Stimulated activated CD8-positive, alpha-beta memory T cell treated with anti-CD3 and anti-CD28 coated beads, Interleukin-7, amount 100 ng/mL, for 1 hour (primary cell): ENCODE measurements at places on chromosomes 2 and 18.

DNA sequence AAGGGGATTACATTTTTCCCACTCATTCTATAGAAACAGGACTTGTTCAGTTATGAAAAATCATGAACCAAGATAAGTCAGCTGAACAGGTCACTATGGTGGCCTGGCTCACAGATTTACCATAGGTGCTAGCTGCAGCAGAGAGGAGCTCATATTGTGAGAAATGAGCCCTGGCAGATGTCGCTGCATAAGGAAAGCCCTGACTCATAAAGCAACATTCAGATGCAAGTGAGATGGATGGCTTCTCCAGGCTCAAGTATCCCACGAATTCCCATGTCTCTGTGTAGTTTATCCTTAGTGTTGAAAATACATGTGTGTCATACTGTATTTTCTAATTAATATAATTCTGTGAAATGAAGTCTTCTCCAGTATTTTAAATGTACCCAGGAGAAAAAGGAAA, 115.0 kb upstream of the LHCGR start:
- DNase-seq: no peak

GRCh38 chr2:59073286-59073685, 832.2 kb upstream of the FANCL start:
- DNase-seq: no peak

- no peak for DNase-seq
Measured at GRCh38 chr2:232439758-232440135, 16.2 kb upstream of the ALPI start.

- no peak for DNase-seq
Measured at GRCh38 chr18:62883937-62884735, 168.8 kb downstream of the PHLPP1 start.

DNA sequence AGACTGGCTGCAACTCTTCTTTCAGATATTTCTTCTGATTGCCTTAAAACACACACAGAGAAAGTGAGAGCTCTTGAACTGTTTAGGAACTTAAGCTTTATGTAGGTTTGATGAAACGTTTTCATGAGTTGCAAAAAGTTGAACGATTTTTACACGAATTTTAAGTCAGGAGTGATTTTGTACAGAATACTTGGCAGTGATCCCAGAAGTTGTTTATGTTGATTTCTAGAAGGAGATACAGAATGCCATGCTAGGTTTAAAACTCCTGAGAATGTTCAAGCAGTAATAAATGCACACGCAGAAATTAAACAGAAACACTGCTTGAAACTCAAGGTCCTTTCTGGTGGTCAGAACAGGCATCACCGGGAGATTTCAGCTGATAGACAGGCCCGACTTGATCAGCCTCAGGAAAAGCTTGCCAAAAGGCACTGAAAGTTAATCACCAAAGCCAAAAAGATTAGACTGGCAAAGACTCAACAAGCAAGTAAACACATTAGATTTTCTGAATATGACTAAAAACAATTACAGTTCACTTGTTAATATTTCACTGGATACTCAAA, 123.1 kb downstream of the SOCS6 start:
- no peak for DNase-seq

- DNase-seq: no peak
Measured at GRCh38 chr2:240479111-240479501, 43.6 kb downstream of the GPC1 start.

GRCh38 chr18:62061821-62062478, 124.9 kb downstream of the PIGN start:
- DNase-seq: no peak

- no peak for DNase-seq
Measured at GRCh38 chr18:36633961-36634412, 194.8 kb downstream of the TPGS2 start.

- DNase-seq: no peak
Measured at GRCh38 chr2:6771634-6772611, 93.8 kb downstream of the CMPK2 start.

- DNase-seq: no peak
Measured at GRCh38 chr2:105361102-105361889, 24.0 kb downstream of the C2orf49 start.

DNA sequence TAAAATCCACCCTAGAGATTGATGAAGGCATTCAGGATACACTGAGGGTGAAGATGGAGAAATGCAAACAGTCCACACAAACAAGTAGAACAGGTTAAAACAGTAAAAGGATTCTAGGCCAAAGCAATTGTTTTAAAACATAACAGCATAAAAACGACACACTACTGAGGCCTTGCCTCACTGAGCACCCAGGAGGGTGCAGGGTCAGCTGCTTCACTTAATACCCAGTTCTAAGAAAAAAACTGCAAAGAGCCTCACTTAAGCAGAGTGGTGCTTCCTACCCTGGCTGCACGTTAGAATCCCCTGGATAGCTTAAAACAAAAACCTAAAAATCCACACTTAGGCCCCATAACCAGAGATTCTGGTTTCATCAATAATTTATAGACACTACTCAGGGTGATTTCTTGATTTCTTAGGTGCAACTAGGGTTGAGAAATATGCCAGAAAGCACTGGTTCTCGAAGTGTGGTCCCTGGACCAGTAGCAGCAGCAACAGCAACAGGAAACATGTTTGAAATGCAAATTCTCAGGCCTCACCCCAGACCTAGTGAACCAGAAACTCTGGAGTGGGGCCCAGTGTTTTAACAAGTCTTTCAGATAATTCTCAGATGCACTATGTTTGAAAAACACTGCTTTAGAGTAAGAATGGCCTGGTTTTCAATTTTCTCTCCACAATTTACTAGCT, 279.1 kb downstream of the ZEB2 start:
- no peak for DNase-seq

DNA sequence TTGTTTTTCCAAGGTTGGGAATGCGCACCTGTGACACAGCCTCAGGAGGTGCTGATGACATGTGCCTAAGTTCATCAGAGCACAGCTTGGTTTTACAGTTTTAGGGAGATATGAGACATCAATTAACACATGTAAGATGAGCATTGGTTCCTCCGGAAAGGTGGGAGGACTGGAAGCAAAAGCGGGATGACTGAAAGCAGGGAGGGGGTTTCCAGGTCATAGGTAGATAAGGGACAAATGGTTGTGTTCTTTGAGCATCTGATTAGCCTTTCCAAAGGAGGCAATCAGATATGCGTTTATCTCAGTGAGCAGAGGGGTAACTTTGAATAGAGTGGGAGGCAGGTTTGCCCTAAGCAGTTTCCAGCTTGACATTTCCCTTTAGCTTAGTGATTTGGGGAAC, 26.3 kb downstream of the CAPG start:
- no peak for DNase-seq

DNA sequence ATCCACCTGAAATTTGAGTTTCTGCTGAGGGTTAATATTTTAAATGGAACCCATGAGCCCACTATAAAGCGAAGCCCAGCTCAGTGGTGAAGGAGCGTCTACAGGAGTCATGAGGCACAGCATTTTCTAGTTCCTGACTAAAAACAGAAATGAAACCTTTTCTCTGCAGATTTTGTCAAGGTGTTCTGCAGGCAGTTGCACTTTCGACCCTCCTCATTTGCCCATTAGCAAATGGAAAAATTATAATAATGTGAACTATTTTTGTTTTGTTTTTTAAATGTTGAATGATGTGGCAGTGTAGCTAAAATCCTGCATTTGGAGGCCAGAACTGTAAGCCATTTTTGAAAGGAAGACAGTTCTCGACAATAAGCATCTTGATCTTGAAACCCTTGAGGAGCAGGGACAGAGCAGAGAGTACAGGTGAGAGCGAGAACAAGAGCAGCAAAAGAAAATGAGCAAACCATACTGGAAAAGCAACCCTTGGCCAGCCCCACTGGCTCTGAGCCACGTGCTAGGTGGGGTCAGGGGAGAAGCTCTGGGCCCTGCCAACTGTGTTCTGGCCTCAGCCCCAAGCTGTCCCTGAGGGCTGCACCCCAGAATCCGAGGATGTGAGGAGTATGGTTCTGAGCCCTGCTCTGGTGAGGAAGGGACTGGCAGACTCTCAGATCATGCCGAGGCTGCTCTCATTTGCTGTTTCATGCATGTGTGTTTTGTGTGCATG, 26.4 kb upstream of the COPS8 start:
- DNase-seq: no peak

- no peak for DNase-seq
Measured at GRCh38 chr2:46875226-46875899, 40.2 kb downstream of the MCFD2 start.

- no peak for DNase-seq
Measured at GRCh38 chr2:16675781-16676180, 10.1 kb upstream of the CYRIA start.

DNA sequence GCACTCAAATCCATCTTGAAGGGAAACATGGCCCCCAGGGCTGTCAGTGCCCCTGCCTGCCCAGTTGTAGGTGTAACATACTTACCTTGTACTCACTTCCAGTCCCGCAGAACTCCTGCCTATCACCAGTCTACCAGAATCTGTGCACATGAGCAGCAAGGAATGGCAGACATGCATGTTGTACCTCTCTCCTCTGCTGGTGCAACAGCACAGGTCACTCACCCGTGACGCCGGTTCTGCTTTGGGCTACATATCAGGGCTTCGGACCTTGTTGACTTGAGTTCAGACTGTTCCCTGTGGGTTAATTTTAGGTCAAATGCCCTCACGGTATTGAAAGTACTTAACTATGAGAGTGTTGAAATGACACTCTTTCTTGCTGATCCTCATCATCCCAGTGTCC, 215.7 kb downstream of the TPGS2 start:
- DNase-seq: no peak

GRCh38 chr2:239400596-239401066, at the start of gene HDAC4:
HDAC4 (minus strand) TSS chr2:239401020; CDS start chr2:239352699, 48,321 bp downstream.
- DNase-seq: no peak

- DNase-seq: no peak
Measured at GRCh38 chr18:50644807-50645206, 84.9 kb downstream of the MAPK4 start.
